NCI-H2081 (cell line): ENCODE measurements at places on chromosomes 7 and 10.

GRCh38 chr10:104306897-104307296 is 31.4 kb downstream of the ITPRIP start:
- no peak for DNase-seq

GRCh38 chr7:34160261-34160752 is 255.0 kb downstream of the BMPER start:
- no peak for DNase-seq

DNA sequence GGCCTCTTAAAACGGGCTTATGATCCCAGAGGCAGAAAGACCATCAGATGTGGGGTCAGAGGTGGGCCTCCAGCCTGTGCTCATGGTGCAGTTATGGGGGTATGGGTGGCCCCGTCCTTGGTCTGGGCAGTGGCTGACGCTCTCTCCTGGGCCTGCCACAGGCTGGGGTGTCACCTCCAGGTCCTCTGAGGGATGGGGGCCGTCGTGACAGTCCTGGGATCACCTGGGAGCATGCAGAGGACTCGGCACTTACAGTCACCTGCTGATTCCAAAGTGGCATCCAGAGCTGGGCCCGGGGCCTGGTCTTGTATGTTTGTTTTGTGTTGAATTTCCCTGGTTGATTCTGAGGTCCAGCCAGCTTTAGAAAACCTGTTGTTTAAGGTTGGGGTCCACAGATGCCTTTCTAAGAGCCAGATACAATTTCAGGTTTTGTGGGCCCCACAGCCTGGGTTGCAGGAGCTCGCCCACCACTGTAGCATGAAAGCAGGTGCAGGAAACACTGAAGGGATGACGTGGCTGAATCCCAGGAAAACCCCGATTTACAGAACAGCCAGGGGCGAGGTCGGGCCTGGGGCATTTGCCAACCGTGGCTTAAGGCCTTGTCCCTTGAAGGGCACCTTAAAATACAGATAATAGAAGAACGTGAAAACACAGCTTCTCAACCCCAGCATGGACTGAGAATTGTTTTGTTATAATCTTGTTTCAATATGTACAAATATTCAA is 170.7 kb upstream of the PPP2R2D start:
- no peak for DNase-seq

- DNase-seq, result no peak
Observed at GRCh38 chr7:132377015-132377414, 199.3 kb downstream of the PLXNA4 start.

DNA sequence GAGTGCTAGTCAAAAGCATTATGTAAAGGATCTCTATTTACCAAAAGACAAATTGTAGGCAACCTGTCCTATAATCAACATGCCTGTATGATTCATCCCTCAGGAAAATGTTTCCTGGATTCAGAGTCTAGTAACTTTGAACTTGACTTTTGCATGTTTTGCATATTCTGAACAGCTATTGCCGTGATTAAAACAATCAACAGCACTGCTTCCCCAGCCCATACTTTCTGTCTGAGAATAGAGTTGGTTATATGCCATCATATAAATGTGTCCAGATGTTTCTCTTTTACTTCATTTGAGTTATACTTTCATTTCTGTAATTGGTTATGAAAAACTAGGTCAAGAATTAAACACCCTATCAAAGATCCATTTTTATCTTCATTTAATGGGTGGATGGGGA is 83.5 kb downstream of the ZMYND11 start:
- DNase-seq, result no peak

GRCh38 chr10:121405549-121405948 is 192.7 kb downstream of the FGFR2 start:
- no peak for DNase-seq

GRCh38 chr7:80791509-80791929 is 127.3 kb downstream of the SEMA3C start:
- no peak for DNase-seq

DNA sequence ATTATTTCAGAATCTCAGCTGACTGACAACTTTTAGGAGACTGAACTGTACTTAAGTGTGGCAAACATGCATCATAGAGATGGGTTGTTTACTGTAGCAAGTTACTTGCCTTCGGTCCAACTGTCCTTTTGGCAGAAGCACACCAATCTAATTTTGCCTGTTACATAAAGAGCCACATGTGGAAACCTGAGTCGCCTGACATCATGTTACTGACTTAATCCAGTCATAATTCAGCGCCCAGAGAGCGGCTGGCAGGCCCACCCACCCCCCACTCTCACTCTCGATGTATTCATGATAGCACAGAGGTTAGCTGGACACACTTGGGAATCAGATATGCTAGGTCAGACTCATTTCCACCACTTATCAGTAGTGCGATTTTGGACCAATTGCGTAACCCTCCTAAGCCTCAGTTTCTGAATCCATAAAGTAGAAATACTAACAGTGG is 57.3 kb upstream of the CAPZA2 start:
- DNase-seq, result peak; percentile 48

DNA sequence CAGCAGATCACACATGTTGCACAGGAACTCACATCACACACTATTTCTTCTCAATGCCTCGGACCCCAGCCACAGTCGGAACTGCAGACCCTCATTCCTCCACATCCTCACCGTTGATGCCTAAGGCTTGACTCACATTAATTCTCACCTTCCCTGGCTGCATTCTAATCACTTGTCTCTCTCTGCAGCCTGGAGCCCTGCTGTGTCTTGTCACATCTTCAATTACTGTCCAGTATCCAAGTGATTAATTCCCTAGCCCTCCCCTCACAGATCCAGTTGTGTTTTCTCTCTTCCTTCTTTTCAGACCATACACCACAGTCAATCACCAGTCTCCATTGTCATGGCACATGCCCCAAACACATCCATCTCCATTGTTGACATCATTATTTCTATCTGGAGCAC is 592.4 kb upstream of the IGFBP3 start:
- no peak for DNase-seq

DNA sequence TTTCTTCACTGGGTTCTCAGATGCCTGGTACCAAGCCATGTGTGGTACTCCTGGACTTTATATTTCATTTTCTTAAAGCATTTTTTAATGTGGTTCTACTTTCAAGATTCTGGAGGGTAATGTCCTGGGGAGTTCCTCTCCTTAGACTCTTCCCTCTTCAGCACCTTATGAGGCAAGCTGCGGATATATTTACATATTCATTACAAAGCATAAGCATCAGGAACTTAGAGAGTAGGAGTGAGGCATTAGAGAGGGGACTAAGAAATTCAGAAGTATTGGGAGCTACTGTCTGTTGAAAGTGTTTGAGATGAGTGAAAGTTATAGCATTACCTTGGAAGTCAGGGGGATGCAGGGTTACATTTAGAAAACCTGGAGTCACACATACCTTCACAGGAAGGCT is 20.8 kb downstream of the AUTS2 start:
- DNase-seq, result no peak

GRCh38 chr10:49173853-49174252 is 14.3 kb downstream of the TMEM273 start:
- DNase-seq, result no peak

GRCh38 chr10:3765146-3765545 is 19.9 kb downstream of the KLF6 start:
- DNase-seq, result no peak

DNA sequence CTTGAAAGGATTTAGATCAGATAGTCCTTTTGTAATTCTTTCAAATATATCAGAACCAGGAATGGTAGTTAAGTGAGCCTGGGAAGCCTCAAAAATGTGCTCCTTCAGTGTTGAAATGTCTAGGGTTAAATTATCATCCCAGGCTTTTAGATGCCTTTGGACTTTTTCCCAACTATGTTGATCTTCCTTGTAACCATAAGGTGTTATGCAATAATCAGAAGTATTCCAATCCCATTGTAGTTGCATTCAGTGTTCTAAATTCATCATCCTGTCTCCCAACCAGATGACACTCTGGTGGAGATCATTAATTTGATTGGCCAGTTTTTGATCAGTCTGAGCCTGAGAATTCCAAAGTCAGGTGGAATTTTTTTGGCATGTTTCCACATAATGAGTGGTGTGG is 35.1 kb upstream of the AKR1C2 start:
- DNase-seq, result no peak

- DNase-seq, result no peak
Observed at GRCh38 chr10:43138757-43139241, 554 bp downstream of the CSGALNACT2 start.

DNA sequence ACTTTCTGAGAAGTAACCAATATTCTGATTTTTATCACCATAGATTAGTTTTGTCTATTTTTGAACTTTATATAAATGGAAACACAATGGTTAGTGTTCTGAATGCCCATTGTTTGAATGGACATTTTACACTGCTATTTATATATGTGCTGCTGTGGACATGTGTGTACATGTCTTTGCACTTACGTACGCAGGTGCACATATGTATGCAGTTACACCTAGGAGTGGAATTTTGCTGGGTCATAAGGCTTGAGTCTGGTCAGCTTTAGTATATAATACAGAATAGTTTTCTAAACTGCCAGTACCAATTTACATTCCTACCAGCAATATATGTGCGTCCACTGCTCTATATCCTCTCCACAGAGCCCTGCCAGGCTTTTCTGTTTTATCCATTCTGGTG is 24.5 kb upstream of the ZEB1 start:
- DNase-seq, result no peak

DNA sequence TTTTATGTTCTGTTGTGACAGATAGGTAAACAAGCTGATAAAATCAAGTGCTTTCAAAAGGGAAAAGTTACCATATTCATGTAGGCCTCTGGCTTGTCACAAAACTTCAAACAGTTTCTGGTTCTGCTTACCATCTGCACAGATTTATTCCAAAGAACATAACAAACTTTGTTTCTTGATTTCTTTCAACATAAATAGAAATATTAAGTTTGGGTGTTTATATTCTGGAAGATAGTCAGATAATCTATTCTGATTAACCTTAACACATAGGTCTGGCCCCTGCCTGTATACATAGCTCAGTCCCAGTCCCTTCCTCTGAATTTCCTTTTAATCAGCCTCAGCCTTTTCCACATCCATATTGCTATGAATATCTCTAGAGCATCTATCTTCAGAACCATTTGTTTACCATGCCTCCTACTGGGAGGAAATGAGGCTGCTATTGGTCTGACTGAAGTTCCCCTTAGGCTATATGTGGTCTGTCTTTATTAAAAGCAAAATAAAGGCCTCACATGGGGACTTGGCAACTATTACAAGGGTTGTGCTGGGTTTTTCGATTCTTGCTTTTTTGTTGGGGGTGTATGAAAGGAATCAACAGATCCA is 319.0 kb downstream of the HPSE2 start:
- no peak for DNase-seq

GRCh38 chr10:6570893-6571292 is 9.2 kb downstream of the PRKCQ start:
- DNase-seq, result no peak

GRCh38 chr7:73742338-73742752 is 3.7 kb upstream of the ABHD11 start:
- DNase-seq, result peak; percentile 71

- no peak for DNase-seq
Observed at GRCh38 chr10:14573666-14574261, 200.9 kb downstream of the FAM107B start.

DNA sequence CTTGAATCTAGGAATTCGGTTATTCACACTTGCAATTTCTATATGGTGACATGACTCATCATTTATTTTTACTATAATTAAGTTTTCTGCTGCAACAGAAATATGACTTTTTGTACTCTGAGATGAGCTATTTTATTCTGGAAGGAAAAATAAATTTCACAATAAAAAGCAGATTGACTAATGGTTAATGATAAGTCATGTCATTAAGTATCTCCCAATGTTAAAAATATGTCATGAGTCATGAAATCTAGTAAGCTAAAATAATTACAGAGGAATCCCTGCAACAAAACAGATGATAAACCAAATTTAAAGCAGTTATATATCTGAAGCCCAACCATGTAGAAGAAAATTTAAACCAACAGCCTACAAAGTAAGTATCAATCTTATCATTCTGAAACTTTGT is 149.2 kb downstream of the CACNA2D1 start:
- no peak for DNase-seq

DNA sequence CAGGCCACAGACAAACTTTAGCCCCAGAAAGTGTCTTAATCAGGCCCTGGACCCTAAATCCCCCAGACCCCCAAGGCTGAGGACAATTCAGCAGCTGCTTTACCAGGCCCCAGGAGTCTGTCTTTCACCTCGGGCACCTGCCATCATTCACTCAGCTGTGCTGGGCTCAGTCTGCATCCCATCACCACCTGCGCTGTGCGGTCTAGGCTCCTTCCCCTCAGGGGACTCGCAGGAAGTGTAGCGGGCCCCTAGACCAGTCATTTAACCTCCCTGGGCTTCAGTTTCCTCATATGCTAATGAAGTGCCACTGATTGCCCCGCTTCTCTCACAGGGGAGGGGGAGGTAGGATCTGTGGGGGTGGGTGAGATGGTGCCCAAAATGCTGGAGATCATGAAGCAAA is 76.4 kb upstream of the ZMIZ1 start:
- DNase-seq, result no peak

DNA sequence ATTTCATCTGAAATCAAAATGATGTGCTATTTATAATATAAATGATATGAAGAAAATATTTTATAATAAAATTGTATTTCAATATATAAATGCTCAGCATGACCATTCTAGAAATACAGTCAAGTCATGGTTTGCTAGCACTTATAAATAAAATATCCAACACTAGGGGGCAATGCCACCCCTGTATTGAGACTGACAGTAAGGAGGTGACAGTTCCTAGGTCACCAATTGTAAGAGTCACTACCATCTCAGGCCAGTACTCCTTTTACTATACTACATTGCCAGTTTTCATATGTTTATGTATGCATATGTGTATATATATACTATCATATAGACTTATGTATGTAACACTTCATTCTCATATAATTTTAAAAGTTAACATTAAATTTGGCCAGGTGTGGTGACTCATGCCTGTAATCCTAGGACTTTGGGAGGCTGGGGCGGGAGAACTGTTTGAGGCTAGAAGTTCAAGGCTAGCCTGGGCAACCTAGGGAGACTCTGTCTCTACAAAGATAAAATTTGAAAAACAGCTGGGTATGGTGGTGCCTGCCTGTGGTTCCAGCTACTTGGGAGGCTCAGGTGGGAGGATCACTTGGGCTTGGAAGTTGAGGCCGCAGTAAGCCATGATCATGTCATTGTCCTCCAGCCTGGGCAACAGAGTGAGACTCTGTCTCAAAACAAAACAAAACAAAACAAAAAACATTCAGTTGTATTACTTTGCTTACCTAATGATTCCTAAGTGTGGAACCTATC is 2.4 kb upstream of the CNOT4 start:
- DNase-seq, result peak; percentile 74

- DNase-seq, result peak; percentile 39
Observed at GRCh38 chr10:76036111-76036940, 604.9 kb downstream of the LRMDA start.

GRCh38 chr7:115910541-115911164 is 119.9 kb downstream of the TFEC start:
- peak; percentile 79 for DNase-seq

DNA sequence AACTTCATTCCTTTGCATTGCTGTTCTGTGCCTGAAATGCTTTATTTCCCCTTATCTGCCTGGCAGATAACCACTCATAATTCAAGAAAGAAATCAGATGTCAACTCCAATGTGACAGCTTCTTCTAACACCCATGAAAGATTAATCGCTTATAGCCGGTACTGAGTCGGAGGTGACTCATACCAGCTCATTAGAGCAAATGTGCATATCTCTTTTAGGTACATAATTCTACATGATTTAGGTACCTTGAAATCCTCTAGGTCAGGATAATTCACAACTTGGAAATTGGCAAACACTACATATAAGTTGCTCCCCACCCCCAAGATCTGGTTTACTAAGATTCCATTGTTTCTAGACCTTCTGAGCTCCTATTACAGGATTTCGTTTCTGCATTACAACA is 554.4 kb upstream of the SORCS1 start:
- no peak for DNase-seq
